ENCODE measurements at places on chromosomes 16 and 17.
A peak's percentile ranks its signal among the peaks of the same experiment; 100 is the strongest.

DNA sequence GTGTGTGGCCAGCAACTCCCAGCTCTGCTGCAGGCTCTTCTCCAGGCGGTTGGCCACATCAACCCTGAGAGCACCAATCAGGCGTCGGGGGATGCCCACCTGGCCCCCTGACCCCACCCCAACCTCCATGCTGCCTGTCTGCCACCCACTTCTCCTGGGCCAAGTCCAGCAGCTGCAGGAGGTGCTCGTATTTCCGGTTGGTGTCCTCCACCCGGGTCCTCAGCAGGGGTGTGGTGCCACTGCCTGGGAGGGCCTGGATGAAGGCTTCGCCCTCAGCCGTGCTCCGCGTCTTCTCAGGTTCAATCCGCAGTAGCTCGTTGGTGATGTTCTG, 44.6 kb downstream of the UBN1 start:
- DNase-seq: no peak

DNA sequence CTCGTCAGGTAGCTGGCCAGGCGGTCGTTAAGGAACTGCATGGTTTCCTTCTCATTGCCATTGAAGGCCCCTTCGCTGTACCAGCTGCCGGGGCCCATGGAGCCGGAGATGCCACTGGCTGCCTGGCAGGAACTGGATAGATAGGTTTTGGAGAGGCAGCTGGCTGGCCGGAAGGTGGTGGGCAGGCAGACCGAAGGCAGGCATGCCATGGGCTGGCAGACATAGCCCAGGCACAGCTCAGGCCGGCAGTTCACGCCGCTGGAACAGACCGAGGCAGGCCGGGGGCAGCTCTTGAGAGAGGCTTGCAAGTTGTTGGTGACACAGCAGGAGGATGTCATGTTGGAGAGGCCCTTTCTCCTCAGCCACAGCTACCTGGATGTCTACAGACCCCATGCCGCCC, at the start of gene KRT32:
Gene KRT32, minus strand, starts transcription at position 399 of the 400 bp plus-strand sequence. Its CDS starts 61 bp downstream, at position 338.
- DNase-seq: no peak

DNA sequence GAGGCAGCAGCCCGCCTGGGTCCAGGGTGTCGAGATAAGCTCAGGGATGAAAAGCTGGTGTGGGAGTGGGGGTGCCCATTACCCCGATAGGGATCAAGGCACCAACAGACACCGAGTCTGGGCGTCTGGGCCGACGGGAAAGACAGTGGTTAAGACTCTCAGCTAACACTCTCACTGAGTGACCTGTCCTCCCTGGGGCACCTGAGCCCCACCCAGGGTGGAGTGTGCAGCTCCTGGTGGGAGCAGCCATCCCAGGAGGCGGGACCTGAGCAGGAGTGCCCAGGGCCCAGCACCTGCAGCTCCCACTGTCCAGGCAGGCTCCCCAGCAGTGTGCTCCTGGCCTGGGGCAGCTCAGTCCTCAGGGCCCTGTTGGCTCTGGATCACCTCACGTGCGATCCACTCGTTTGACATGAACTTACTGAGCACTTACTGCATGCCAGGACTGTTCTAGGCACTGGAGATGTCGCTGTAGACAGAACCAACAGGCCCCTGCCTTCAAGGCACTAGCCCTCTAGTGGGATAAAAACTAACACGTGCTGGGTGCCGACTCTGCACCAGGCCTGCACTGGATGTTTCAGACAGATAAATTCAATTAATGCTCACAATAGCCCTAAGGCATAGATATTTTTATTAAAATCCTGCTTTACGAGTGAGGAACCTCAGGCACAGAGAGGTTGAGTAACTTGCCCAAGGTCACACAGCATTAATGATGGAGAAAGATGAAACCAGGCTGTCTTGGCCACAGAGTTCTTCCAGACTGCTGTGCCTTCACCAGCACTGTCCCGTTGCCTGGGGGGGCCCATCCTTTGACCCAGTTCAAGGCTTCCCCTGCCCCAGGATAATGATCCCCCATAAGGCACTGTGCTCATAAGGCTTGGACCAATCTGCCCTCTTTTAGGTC, 1.9 kb downstream of the EVPLL start:
- no peak for DNase-seq

- DNase-seq: no peak
These were observed 27.9 kb upstream of the ADORA2B start for GRCh38 chr17:15917021-15917437.

DNA sequence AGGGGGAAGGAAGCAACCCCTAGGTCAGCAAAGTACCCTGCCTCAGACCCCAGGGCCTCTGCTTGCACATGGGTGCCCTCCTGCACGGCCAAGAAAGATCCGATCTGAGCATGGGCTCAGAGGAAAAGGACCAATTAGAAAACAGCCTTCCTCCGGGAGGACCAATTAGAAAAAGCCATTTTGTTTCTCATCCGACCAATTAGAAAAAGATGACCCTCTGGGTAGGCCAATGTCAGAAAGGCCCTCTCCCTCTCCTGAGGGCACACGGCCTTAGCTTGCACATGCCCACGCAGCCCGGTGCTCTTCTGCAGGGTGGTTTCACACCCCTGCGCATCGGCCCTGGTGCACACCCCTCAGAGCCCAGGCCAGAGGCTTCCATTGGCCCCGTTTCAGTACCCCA, 5.1 kb upstream of the CISD3 start:
- DNase-seq: no peak

GRCh38 chr16:2026461-2027023, at the start of gene NHERF2:
Gene NHERF2, plus strand, starts transcription at chr16:2026902. Its CDS starts 104 bp downstream, at chr16:2027006.
- no peak for DNase-seq

- no peak for DNase-seq
These were observed 32.4 kb downstream of the CACNG3 start for GRCh38 chr16:24288516-24288915.

DNA sequence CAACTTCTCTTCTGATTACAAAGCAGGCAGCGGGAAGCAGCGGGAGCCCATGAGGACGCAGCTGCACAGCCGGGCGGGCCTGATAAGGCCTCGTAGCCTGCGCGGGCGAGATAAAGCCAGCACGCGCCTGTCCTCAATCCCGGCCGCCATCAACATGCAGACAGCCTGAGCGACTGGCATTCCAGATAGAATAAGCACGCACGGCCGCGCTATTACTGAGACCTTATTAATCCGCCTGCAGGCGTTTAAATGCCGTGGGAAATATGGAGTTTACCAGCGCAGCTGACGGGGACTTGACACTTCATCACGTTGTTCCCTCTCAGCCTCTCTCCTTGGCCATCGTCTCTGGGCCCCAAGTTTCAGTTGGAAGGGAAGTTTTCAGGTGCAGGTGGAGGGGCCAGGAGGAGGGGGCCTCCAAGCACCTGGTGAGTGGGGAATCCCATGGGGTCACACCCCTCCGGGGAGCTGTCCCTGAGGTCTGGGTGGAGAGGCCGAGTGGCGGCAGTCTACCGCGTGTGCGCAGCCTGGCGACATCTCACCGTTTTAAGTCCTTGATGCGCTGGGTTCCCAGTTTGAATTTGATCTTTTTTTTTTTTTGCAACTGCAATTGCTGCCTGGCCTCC, 27.3 kb upstream of the CBFA2T3 start:
- no peak for DNase-seq

DNA sequence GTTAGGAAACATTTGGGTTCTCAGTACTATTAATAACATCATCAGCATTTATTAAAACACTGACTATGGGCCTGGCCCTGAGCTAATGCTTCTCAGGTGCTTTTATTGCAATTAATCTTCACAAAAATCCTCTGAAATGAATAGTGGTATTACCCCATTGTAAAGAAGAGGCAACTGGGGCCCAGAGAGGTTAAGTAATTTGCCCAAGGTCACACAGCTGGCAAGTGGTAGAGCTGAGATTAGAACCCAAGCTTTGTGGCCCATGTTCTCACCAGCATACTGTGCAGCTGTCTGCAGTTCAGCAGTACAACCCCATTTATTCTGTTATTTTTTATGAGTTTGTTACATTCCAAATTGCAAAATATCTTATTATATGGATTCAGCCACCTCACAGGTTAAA, 82.3 kb downstream of the TBC1D16 start:
- DNase-seq: no peak

DNA sequence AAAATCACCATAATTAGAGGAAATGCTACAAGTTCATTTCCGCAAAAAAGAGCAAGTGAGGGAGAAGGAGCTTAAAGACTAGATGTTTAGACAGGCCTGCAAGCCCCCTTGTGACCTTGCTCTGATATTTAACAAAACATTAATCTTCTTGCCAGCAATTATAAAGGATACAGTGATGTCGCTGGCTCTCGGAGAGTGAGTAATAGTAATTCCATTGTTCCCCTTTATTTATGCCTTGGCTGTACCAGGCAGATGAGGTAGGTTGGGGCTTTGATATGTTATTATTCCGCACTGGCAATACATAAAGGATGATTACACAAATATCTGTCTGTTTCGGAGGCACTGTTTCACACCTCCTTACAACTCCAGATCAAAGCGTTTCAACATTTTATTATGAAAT, 204.8 kb upstream of the SALL1 start:
- no peak for DNase-seq

DNA sequence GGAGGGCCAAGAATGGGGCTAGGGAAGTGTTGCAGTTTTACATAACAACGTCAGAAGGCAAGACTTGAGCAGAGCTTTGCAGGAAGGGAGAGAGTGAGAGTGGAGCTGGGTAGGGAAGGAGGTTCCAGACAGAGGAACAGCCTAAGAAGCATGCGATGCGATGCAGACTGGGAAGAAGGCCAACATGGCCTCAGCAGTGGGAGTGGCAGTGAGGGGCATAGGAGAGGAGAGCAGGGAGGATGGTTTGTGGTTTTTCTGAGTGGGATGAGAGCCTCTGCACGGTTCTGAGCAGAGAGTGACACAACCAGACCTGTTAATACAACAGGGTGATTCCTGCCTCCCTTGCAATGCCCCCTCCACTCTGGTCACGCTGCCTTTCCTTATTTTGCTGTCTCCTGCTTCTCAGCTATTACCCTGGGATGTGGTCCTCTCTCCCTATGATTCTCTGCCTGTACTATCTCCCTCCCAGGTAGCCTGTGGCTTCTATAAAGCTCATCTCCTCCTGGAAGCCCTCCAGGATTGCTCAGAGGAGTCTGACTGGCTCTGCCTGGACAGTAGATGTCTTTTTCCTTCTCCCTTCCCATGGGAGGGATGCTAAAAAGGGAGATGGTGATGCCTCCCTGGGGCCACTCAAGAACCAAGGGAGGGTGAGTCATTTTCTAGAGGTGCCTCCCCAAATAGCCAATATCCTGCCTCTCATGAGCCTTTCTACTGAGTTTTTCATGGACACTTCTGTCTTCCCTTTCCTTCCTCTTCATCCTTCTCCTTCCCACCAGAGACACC, 38.7 kb upstream of the NGFR start:
- no peak for DNase-seq

DNA sequence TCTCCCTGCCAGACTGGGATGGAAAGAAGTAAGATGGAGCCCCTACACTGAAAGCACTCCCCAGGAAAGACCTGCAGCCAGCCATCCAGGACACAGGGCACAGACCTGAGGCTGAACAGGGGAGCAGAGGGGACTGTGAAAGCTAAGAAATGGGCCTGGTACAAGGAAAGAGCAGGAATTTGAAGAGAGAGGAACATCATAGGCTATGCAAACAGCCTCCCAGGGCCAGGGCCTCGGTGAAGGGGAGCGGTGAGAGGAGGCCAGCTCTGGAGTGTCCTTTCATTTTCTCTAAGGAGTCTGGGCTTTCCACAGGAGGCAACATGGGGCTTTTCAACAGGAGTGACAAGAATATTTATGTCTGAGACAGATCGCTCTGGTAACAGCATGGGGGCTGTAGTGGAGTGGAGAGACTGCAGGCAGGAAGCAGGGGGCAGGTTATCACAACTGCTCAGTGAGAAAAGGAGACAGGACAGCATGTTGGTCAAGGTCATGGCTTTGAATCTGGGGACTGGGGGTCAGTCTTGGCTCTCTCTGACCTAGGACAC, 50.1 kb downstream of the TOM1L2 start:
- peak; percentile 72 for DNase-seq

DNA sequence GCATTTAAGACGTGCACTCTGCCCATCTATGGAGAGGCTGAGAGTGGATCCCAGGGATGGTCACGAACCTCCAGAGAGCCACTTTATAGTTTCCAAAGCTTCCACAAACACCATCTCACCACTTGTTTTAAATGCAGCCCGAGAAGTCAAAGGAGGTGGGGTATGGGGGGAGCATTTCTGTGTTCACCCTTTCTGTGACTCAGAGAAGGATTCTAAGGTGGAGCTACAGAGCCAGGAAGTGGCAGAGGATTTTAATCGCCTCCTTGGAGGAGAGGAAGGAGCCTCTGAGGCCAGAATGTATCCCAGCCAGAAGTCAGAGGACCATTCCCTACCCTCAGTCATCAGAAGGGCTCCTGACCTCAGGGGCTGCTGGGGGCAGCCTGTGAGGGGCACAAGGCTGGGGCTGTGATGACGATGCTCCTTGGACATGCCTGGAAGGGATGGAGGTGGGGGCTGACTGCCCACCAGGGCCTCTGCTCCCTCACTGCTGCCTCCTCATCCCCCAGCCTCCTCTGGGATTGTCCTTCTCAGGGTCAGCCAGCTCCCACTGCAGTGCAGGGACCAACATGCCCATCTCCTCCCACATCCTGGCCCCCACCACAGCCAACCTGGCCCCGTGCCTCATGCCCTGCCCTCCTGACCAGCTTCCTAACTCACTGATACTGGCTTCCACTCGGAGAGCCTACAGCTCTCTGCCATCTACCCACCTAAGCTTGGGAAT, 2.8 kb downstream of the XYLT2 start:
- no peak for DNase-seq

- DNase-seq: no peak
These were observed 17.1 kb upstream of the FAM83G start for GRCh38 chr17:19021622-19022083.

- peak; percentile 72 for DNase-seq
These were observed 773 bp downstream of the BLTP2 start for GRCh38 chr17:28643983-28644786.
